ENCODE measurements at places on chromosomes 7 and 10. TPM values are rescaled to one million over a fixed set of nuclear protein-coding genes. Genes with fewer than 3 reads are reported as not detected.

Gene BHLHA15
- 0.52 TPM for total RNA-seq

Gene ABCA13
- not detected for total RNA-seq

Gene CALN1
- not detected for total RNA-seq

Gene SEMA4G
- 7.1 TPM for total RNA-seq

Gene UCN3
- total RNA-seq, result not detected
